Thoracic aorta (tissue), 2 donors: ENCODE measurements at places on chromosomes 2 and 18. TPM values are rescaled to one million over a fixed set of nuclear protein-coding genes. Genes with fewer than 3 reads are reported as not detected.

- H3K4me3 ChIP-seq: no peak overlapping the region
- H3K27ac ChIP-seq: no peak overlapping the region
- DNase-seq: no peak
Measured at GRCh38 chr2:218877891-218878290, 2.8 kb upstream of the WNT10A start.

GRCh38 chr2:47558116-47558767 is 155.3 kb downstream of the MSH2 start:
- peaks cover 12% of the 10 kb centered on the region for H3K4me1 ChIP-seq
- H3K27me3 ChIP-seq: no peaks in the 10 kb centered on the region
- no peaks in the 10 kb centered on the region for H3K36me3 ChIP-seq
- DNase-seq: no peak
- H3K4me3 ChIP-seq: no peak overlapping the region

GRCh38 chr18:51614967-51615571 is 417.6 kb upstream of the MEX3C start:
- H3K4me1 ChIP-seq: no peaks in the 10 kb centered on the region
- DNase-seq: no peak
- H3K36me3 ChIP-seq: no peaks in the 10 kb centered on the region
- no peak overlapping the region for H3K27ac ChIP-seq

SERPINB4 gene
- not detected for total RNA-seq

- no peaks in the 10 kb centered on the region for H3K27me3 ChIP-seq
- no peaks in the 10 kb centered on the region for H3K36me3 ChIP-seq
- DNase-seq: no peak
- no peak overlapping the region for H3K4me3 ChIP-seq
- H3K4me1 ChIP-seq: peaks cover 12% of the 10 kb centered on the region
Measured at GRCh38 chr2:108605947-108606346, 71.7 kb downstream of the LIMS1 start.

DNA sequence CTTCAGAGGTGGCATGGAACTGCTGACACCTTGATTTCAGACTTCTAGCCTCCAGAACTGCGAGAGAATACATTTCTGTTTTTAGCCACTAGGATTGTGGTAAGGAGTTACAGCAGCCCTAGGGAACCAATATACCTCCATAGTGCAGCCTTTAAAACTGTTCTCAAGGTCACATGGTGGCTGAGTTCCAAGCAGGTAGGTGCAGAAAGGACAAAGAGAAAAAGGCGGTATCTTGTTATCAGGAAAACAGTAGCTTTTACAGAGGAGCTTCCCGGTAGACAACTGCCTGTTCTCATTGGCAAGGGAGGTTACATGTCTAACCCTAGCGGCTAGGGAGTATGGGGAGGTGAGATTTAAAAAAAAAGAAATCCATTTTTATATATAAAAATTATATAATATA is 96.2 kb upstream of the BCL2L11 start:
- DNase-seq: no peak
- H3K27me3 ChIP-seq: no peaks in the 10 kb centered on the region
- no peak overlapping the region for H3K4me3 ChIP-seq

GRCh38 chr2:240538031-240538780 is 19.6 kb downstream of the ANKMY1 start:
- DNase-seq: no peak
- H3K4me3 ChIP-seq: no peak overlapping the region
- H3K27ac ChIP-seq: no peak overlapping the region
- H3K36me3 ChIP-seq: peaks cover 6% of the 10 kb centered on the region
- no peaks in the 10 kb centered on the region for H3K27me3 ChIP-seq
- H3K4me1 ChIP-seq: no peaks in the 10 kb centered on the region

DPP10 gene
- total RNA-seq: not detected

- no peak overlapping the region for H3K27ac ChIP-seq
- no peaks in the 10 kb centered on the region for H3K4me1 ChIP-seq
- H3K4me3 ChIP-seq: no peak overlapping the region
Measured at GRCh38 chr18:33034945-33035344, 262.1 kb upstream of the KLHL14 start.

- H3K4me3 ChIP-seq: peak overlapping the region; percentile 37
- no peaks in the 10 kb centered on the region for H3K27me3 ChIP-seq
- DNase-seq: peak; percentile 5
- no peak overlapping the region for H3K27ac ChIP-seq
- peaks cover 8% of the 10 kb centered on the region for H3K4me1 ChIP-seq
Measured at GRCh38 chr2:67561457-67561965, 164.4 kb downstream of the ETAA1 start.

- H3K27ac ChIP-seq: no peak overlapping the region
- no peak for DNase-seq
- no peaks in the 10 kb centered on the region for H3K36me3 ChIP-seq
- H3K27me3 ChIP-seq: no peaks in the 10 kb centered on the region
Measured at GRCh38 chr18:10128921-10129501, 215.2 kb downstream of the VAPA start.

DNA sequence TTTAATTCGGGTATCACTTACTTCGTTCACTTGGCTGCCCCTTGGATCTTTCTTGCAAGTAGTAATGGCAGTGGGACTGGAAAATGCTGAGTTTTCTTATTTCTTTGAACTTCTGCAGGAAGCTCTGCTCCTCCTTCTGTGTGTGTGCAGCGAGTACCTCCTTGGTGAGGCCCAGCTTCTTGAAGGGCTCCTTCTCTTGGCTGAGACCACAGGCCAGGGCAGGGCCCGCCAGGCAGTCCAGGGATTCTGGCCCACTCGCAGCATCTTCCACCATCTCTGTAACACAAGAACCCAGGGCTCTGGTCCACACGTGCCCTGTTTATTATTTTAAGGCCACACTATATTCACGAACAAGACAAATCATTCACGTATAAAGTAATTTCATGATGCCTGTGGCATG is 15.8 kb upstream of the HES6 start:
- H3K4me3 ChIP-seq: no peak overlapping the region
- H3K4me1 ChIP-seq: no peaks in the 10 kb centered on the region
- H3K36me3 ChIP-seq: peaks cover 68% of the 10 kb centered on the region
- no peaks in the 10 kb centered on the region for H3K27me3 ChIP-seq
- H3K27ac ChIP-seq: no peak overlapping the region

GRCh38 chr2:219908538-219908937 is 281.1 kb downstream of the SLC4A3 start:
- no peak overlapping the region for H3K4me3 ChIP-seq
- H3K27me3 ChIP-seq: no peaks in the 10 kb centered on the region
- H3K36me3 ChIP-seq: no peaks in the 10 kb centered on the region
- no peaks in the 10 kb centered on the region for H3K4me1 ChIP-seq
- no peak overlapping the region for H3K27ac ChIP-seq

- peak overlapping the region; percentile 55 for H3K4me3 ChIP-seq
- no peaks in the 10 kb centered on the region for H3K27me3 ChIP-seq
- H3K4me1 ChIP-seq: peaks cover 15% of the 10 kb centered on the region
- DNase-seq: no peak
Measured at GRCh38 chr18:63238693-63239075, 80.9 kb downstream of the BCL2 start.

ALPP gene
- not detected for total RNA-seq

DNA sequence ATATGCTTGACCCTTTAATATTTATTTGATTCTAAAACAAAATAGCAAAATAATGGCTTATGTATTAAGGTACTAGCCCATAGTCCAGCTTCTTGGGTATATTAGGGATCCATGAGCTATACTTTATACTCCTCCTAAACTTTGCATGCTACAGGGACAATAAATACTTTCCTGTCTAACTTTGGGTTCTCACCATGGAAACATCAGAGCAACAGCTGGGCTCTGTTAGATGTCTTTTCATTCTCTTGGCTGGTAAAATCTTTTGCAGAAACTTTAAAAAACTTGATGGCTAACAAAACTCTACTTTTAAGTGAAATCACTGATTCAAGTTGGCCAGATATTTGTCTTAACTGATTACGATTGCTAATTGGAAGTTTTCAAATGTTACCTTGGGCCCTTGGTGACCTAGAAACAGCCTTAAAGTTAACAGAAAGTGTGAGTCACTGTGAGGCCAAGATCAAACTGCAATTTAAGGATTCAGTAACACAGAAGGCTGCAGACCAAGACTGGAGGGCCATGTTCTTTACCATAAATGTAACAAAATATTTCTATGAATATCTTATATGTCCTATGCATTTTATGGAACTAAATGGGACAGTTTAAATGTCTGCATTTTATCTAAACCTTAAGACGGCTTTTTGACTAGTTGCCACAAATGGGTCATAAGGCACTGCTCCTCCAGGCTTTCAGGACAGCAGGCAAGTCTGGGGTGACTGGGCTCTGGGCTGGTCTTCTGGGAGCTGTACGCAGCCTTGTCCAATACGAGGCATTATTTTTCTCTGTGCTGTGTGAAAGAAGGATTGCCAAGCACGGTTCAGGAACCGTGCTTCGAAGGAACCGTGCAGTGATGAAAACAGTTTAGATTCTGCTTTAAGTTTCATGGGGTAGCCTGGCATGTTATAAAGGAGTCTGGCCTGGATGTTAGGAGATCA is 188.5 kb downstream of the TPGS2 start:
- peaks cover 6% of the 10 kb centered on the region for H3K4me1 ChIP-seq
- H3K36me3 ChIP-seq: no peaks in the 10 kb centered on the region
- H3K4me3 ChIP-seq: no peak overlapping the region

- H3K4me1 ChIP-seq: peaks cover 84% of the 10 kb centered on the region
- DNase-seq: no peak
- no peaks in the 10 kb centered on the region for H3K27me3 ChIP-seq
- H3K36me3 ChIP-seq: no peaks in the 10 kb centered on the region
- no peak overlapping the region for H3K4me3 ChIP-seq
Measured at GRCh38 chr2:237698358-237698694, 70.9 kb downstream of the LRRFIP1 start.

- no peak overlapping the region for H3K27ac ChIP-seq
- H3K27me3 ChIP-seq: no peaks in the 10 kb centered on the region
- no peaks in the 10 kb centered on the region for H3K4me1 ChIP-seq
- no peaks in the 10 kb centered on the region for H3K36me3 ChIP-seq
- H3K4me3 ChIP-seq: no peak overlapping the region
Measured at GRCh38 chr2:42545023-42545721, 23.3 kb upstream of the MTA3 start.

GNAL gene
- total RNA-seq: 4.2 TPM

- no peak overlapping the region for H3K27ac ChIP-seq
- H3K36me3 ChIP-seq: peaks cover 5% of the 10 kb centered on the region
- H3K27me3 ChIP-seq: no peaks in the 10 kb centered on the region
- no peak for DNase-seq
Measured at GRCh38 chr18:3148930-3149535, 70.7 kb downstream of the MYOM1 start.

LYPD6B gene
- total RNA-seq: not detected

PROKR1 gene
- not detected for total RNA-seq

DNA sequence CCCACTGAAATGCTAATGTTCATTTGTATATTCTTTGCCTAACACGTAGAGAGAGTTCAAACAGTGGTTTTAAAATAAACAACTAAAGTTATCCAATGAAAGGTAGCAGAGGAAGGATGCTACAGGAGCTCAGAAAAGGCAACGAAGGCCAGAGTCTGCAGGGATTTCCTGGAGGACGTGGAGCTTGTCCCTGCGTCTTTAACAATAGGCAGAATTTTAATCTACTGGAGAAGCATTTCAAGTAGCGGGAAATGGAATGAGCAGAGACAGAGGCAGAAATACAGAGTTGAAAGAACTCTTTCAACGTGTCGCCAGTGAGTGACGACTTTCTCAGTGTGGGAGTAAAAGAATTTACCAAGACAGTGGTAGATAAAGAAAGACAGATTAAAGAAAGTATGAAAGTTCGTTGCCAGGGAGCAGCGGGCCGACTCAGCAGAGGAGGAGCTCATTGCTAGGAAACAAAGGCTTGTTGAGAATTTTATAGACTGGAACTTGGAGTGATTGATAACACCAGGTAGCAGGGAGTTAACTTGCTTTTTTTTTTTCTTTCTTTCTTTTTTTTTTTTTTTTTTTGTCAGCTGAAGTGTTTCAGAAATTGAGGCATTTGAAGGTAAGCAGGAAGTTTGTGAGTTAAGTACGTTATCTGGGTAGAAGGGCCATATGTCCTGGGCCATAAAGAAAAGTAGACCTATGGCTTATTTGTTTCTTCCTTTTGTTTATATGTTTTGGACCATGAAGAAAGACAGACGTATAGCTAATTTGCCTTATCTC is 625 bp upstream of the NBAS start:
- no peak for DNase-seq
- H3K4me3 ChIP-seq: peak overlapping the region; percentile 98
- H3K36me3 ChIP-seq: no peaks in the 10 kb centered on the region
- peak overlapping the region; percentile 64 for H3K27ac ChIP-seq
- peaks cover 14% of the 10 kb centered on the region for H3K4me1 ChIP-seq

DNA sequence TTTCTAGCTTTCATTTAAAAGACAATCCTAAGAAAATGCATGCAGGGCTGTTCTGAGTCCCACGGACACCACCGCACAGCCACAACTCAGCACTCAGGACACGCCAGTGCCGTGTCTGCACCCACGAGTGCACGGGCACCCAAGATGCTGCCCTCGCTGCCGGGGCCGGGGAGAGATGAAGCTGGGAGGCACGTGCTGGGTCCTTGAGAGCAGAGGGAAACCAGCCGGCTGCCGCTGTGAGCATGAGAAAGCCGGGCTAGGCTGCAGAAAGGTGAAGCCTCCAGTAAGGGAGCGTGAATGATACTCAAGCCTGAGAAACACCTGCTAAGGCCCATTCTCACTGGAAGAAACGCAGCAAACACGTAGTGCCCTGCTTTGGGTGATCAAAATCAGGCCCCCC is 4.8 kb downstream of the COPS9 start:
- H3K27ac ChIP-seq: no peak overlapping the region
- H3K36me3 ChIP-seq: peaks cover 55% of the 10 kb centered on the region
- H3K4me3 ChIP-seq: no peak overlapping the region
- no peaks in the 10 kb centered on the region for H3K27me3 ChIP-seq
- peaks cover 15% of the 10 kb centered on the region for H3K4me1 ChIP-seq
- DNase-seq: no peak

ERBB4 gene
- total RNA-seq: 15.7 TPM

GRCh38 chr2:238182362-238182761 is 21.1 kb downstream of the ILKAP start:
- DNase-seq: no peak
- H3K4me3 ChIP-seq: no peak overlapping the region
- H3K36me3 ChIP-seq: peaks cover 94% of the 10 kb centered on the region
- H3K27ac ChIP-seq: no peak overlapping the region
- no peaks in the 10 kb centered on the region for H3K4me1 ChIP-seq

- H3K27me3 ChIP-seq: peaks cover 22% of the 10 kb centered on the region
- no peaks in the 10 kb centered on the region for H3K36me3 ChIP-seq
- peak overlapping the region; percentile 28 for H3K27ac ChIP-seq
- no peak for DNase-seq
- H3K4me3 ChIP-seq: peak overlapping the region; percentile 65
Measured at GRCh38 chr2:218859988-218860831, 605 bp downstream of the WNT6 start.

- no peak overlapping the region for H3K4me3 ChIP-seq
- no peak overlapping the region for H3K27ac ChIP-seq
- no peaks in the 10 kb centered on the region for H3K36me3 ChIP-seq
- H3K27me3 ChIP-seq: no peaks in the 10 kb centered on the region
Measured at GRCh38 chr18:63586431-63586830, 712 bp upstream of the SERPINB13 start.

C18orf54 gene
- total RNA-seq: 1.1 TPM
